Activated T-helper 2 cell treated with anti-CD3 and anti-CD28 coated beads, Interferon-gamma antibody, Interleukin-2, Interleukin-4, amounts not matched to agents 10 μg/mL and 5 μg/mL and 100 μg/mL, durations not matched to agents 14 hours and 24 hours and 36 hours (primary cell): ENCODE measurements at places on chromosomes 5 and 9. TPM values are rescaled to one million over a fixed set of nuclear protein-coding genes. Genes with fewer than 3 reads are reported as not detected.

DNA sequence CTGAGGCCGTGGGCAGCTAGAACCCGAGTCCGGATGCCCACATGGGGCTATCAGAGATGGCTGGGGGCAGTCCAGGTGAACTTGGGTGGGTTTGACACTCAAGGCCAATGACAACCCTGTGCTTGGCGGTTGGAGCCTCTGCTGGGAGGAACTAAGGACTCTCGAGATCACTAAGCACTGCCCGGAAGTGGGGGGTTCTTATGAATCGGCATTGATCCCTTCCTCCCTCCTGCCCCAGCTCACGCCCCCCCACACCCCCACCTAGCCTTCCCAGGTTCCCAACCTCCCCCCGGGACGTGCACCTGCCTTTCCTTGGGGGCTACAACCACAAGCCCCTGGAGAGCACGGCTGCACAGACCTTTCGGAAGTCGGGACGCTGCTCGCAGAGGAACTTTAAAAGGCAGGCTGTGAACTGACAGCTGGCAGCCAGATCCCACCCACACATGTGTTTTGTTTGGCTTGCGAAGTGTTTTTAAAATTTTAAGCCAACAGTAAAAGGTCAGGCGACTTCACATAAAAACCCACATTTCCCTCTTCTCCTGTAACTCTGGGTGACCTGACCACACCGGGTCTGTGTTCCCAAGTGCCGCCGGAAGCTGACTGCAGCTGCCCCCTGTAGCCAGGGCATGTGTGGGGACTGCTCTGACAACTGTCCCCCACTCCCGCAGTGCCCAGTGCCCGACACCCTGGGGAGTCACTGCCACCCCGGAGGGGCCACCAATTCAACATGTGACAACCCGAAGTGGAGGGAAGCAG lies 5.1 kb upstream of the RALGDS start:
- no peaks in the 10 kb centered on the region for H3K27me3 ChIP-seq
- peaks cover 40% of the 10 kb centered on the region for H3K4me1 ChIP-seq
- peaks cover 16% of the 10 kb centered on the region for H3K36me3 ChIP-seq
- peak overlapping the region; percentile 30 for H3K4me3 ChIP-seq

- no peak for DNase-seq
- H3K4me3 ChIP-seq: peak overlapping the region; percentile 84
- H3K27ac ChIP-seq: peak overlapping the region; percentile 39
- no peaks in the 10 kb centered on the region for H3K36me3 ChIP-seq
- H3K4me1 ChIP-seq: peaks cover 29% of the 10 kb centered on the region
Observed at GRCh38 chr5:178114325-178115135, 1.2 kb downstream of the N4BP3 start.

DNA sequence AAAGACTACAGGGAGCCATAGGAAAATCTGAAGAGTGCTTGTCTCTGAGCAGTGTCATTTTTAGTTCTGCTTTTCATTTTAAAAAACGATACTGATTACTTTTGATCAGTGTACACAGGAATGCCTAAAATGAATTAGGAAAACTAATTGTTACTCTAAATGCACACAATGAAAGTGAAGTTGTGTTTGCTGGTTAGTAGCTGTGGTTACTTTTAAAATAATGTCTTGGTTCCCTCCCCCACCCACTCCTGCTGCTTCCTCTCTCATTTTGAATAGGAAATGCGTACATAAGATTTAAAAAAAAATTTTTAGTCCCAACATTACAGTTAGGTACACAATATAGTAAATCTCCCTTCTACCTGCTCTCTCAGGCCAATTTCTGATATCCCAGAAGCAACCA lies 47.5 kb upstream of the PLPP1 start:
- H3K27me3 ChIP-seq: no peaks in the 10 kb centered on the region
- peak overlapping the region; percentile 47 for H3K4me3 ChIP-seq
- H3K4me1 ChIP-seq: peaks cover 55% of the 10 kb centered on the region
- H3K36me3 ChIP-seq: no peaks in the 10 kb centered on the region
- DNase-seq: no peak

DNA sequence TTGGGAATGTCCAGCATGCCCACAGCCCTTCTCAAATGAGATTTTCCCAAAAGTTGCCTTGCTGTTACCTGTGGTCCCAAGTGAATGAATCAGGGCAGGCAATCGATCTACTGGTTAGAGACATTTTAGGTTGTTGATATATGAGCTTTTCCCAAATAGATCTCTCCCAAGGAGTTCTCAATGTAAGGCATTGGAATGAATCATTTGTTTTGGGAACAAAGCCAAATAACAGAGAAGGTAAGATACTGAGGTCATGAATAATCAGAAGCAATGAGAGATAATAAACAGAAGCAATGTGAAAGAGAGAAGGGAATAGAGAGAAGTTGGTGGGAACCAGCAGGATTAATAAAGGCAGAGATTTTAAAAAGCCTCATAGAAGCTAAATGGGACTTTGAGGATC lies 93.6 kb upstream of the FER start:
- DNase-seq: no peak
- H3K4me1 ChIP-seq: no peaks in the 10 kb centered on the region
- no peak overlapping the region for H3K4me3 ChIP-seq
- peaks cover 2% of the 10 kb centered on the region for H3K27me3 ChIP-seq
- no peak overlapping the region for H3K27ac ChIP-seq

GRCh38 chr5:176938472-176938871 lies 39.3 kb upstream of the HK3 start:
- H3K4me1 ChIP-seq: peaks cover 14% of the 10 kb centered on the region
- H3K4me3 ChIP-seq: no peak overlapping the region
- no peak for DNase-seq
- H3K27me3 ChIP-seq: no peaks in the 10 kb centered on the region
- H3K36me3 ChIP-seq: peaks cover 56% of the 10 kb centered on the region

MOB3B gene
- 0.94 and 1.3 TPM in 2 replicates for total RNA-seq

GRCh38 chr9:93958819-93959682 lies 3.9 kb upstream of the BARX1 start:
- H3K4me3 ChIP-seq: peak overlapping the region; percentile 45
- H3K36me3 ChIP-seq: peaks cover 10% of the 10 kb centered on the region
- DNase-seq: no peak
- H3K4me1 ChIP-seq: peaks cover 32% of the 10 kb centered on the region

SFXN1 gene
- total RNA-seq: 318 and 326 TPM in 2 replicates

- no peaks in the 10 kb centered on the region for H3K36me3 ChIP-seq
- DNase-seq: no peak
- no peak overlapping the region for H3K27ac ChIP-seq
- no peak overlapping the region for H3K4me3 ChIP-seq
- no peaks in the 10 kb centered on the region for H3K4me1 ChIP-seq
Observed at GRCh38 chr5:116388564-116389258, 185.9 kb downstream of the SEMA6A start.

GRCh38 chr5:38968665-38969064 lies 105.5 kb downstream of the RICTOR start:
- no peak overlapping the region for H3K4me3 ChIP-seq
- no peak for DNase-seq
- H3K27ac ChIP-seq: no peak overlapping the region
- no peaks in the 10 kb centered on the region for H3K4me1 ChIP-seq
- H3K27me3 ChIP-seq: no peaks in the 10 kb centered on the region

SRD5A1 gene
- total RNA-seq: 15.3 and 16.0 TPM in 2 replicates

CTXN3 gene
- not detected in 2 replicates for total RNA-seq

DNA sequence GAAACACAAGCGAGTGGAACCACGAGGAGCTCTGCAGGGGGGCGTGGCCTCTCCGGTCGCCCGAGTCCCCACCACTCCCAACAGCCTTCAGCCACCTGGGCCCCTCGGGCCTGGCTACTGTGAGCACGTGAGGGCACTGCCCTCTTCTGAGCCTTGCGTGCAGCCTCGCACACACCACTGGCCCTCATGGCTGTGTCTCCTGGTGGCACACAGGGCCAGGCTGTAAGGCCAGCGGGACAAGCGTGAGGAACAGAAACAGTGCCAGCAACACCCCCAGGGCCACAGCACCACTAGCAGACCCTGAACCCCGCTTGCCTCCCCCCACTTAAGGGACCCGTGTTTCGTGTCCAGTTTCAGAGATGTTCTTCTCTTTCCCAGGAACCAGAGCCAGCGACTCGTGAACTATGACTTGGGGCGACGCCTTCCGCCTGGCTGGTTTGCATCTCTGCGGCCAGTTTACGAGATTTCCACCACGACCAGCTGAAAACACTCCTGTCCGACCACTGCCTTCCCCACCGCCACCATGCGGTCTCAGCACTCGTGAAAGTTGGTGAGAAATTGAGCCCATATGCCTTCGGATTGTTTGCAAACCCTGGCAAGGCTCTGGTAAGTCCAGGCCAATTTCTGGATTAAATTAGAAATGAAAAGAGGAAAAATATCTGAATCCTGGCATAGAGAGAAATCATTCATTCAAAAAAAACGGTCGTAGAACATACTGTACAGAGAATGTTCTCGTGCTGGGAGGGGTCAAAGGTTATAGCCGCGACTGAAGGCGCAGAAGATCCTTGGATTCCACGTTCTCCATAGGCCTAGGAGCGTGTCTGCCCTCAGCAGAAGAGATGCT lies 135.6 kb downstream of the ZNF354C start:
- DNase-seq: no peak
- H3K4me1 ChIP-seq: no peaks in the 10 kb centered on the region
- no peak overlapping the region for H3K27ac ChIP-seq
- no peak overlapping the region for H3K4me3 ChIP-seq

- H3K36me3 ChIP-seq: no peaks in the 10 kb centered on the region
- no peak overlapping the region for H3K27ac ChIP-seq
- DNase-seq: no peak
- H3K27me3 ChIP-seq: no peaks in the 10 kb centered on the region
- no peaks in the 10 kb centered on the region for H3K4me1 ChIP-seq
Observed at GRCh38 chr5:1220831-1221230, 4.3 kb upstream of the SLC6A18 start.

GRCh38 chr5:174275959-174276358 lies 230.5 kb downstream of the NSG2 start:
- DNase-seq: no peak
- no peak overlapping the region for H3K4me3 ChIP-seq
- no peaks in the 10 kb centered on the region for H3K4me1 ChIP-seq
- no peaks in the 10 kb centered on the region for H3K27me3 ChIP-seq
- no peak overlapping the region for H3K27ac ChIP-seq
- no peaks in the 10 kb centered on the region for H3K36me3 ChIP-seq

GRCh38 chr5:148486456-148486855 lies 102.7 kb downstream of the FBXO38 start:
- H3K27ac ChIP-seq: no peak overlapping the region
- peaks cover 5% of the 10 kb centered on the region for H3K4me1 ChIP-seq
- no peaks in the 10 kb centered on the region for H3K36me3 ChIP-seq
- H3K27me3 ChIP-seq: peaks cover 42% of the 10 kb centered on the region

LMBRD2 gene
- total RNA-seq: 9.3 and 11.6 TPM in 2 replicates

GRCh38 chr5:169168280-169168679 lies 132.7 kb downstream of the SLIT3 start:
- peaks cover 2% of the 10 kb centered on the region for H3K27me3 ChIP-seq
- no peak for DNase-seq
- no peak overlapping the region for H3K27ac ChIP-seq

GRCh38 chr5:167982-168660 lies 23.2 kb upstream of the LRRC14B start:
- no peaks in the 10 kb centered on the region for H3K27me3 ChIP-seq
- H3K4me1 ChIP-seq: no peaks in the 10 kb centered on the region
- H3K4me3 ChIP-seq: no peak overlapping the region
- no peak overlapping the region for H3K27ac ChIP-seq
- H3K36me3 ChIP-seq: no peaks in the 10 kb centered on the region

DNA sequence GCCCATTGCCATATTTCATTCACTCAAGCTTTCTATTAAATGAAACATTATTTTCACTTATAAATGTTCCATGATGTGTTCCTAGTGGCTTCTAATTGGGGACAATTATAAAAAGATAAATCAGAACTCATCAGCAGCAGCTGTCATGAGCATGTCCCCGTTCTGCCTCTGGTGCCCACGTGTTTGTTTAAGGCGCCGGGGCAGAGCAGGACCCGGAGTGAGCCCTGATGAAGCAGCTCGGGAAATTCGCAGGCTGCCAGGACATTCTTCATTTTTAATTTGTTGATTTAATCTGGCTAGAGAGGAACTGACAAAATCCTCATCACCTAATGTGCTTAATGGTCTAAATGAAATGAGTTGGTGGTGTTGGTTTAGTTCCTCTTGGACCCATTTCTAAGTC lies 475.0 kb downstream of the CTNND2 start:
- H3K4me3 ChIP-seq: no peak overlapping the region
- DNase-seq: no peak
- H3K4me1 ChIP-seq: no peaks in the 10 kb centered on the region
- no peak overlapping the region for H3K27ac ChIP-seq

ZNF782 gene
- total RNA-seq: 4.5 and 4.7 TPM in 2 replicates

- H3K4me3 ChIP-seq: no peak overlapping the region
- H3K4me1 ChIP-seq: peaks cover 3% of the 10 kb centered on the region
- H3K27ac ChIP-seq: no peak overlapping the region
- peaks cover 6% of the 10 kb centered on the region for H3K27me3 ChIP-seq
- no peak for DNase-seq
Observed at GRCh38 chr5:134273642-134274395, 47.9 kb upstream of the PPP2CA start.

- peaks cover 21% of the 10 kb centered on the region for H3K27me3 ChIP-seq
- H3K4me3 ChIP-seq: no peak overlapping the region
- no peak overlapping the region for H3K27ac ChIP-seq
- DNase-seq: no peak
- H3K36me3 ChIP-seq: no peaks in the 10 kb centered on the region
Observed at GRCh38 chr9:76592974-76593347, 134.0 kb downstream of the GCNT1 start.

NFIL3 gene
- 191 and 192 TPM in 2 replicates for total RNA-seq

- no peak for DNase-seq
- no peak within 1 kb of the TSS for H3K27ac ChIP-seq
- H3K27me3 ChIP-seq: peaks cover 63% of the 10 kb centered on the region
- no peaks in the 10 kb centered on the region for H3K4me1 ChIP-seq
Observed at GRCh38 chr9:130265431-130266235, at the start of gene HMCN2. TSS of gene HMCN2 (plus strand) at chr9:130265760. CDS start at chr9:130265879, 119 bp downstream.

ADAMTS6 gene
- total RNA-seq: 1.4 and 1.7 TPM in 2 replicates

- no peaks in the 10 kb centered on the region for H3K27me3 ChIP-seq
- H3K36me3 ChIP-seq: no peaks in the 10 kb centered on the region
- no peak overlapping the region for H3K27ac ChIP-seq
- DNase-seq: no peak
Observed at GRCh38 chr9:117290856-117291622, 123.8 kb downstream of the ASTN2 start.
